ENCODE measurements at places on chromosomes 2 and 18. TPM values are rescaled to one million over a fixed set of nuclear protein-coding genes. Genes with fewer than 3 reads are reported as not detected.
A peak's percentile ranks its signal among the peaks of the same experiment; 100 is the strongest.

The BOLL gene
- not detected for total RNA-seq

The NDC80 gene
- 5.6 TPM for total RNA-seq

DNA sequence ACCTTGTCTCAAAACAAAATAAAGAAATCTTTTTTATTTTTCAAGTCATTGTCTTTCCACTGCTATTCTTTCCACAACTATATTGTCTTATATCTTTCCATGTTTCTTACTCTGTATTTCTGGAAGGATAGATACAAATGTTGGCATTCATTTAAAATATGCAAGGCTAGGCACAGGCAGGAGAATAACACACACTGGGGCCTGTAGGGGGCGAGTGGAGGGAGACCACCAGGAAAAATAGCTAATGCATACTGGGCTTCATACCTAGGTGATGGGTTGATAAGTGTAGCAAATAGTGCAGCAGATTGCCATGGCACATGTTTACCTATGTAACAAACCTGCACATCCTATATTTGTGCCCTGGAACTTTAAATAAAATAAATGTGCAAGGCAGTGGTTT, 9.6 kb downstream of the MRPL30 start:
- DNase-seq = no peak

DNA sequence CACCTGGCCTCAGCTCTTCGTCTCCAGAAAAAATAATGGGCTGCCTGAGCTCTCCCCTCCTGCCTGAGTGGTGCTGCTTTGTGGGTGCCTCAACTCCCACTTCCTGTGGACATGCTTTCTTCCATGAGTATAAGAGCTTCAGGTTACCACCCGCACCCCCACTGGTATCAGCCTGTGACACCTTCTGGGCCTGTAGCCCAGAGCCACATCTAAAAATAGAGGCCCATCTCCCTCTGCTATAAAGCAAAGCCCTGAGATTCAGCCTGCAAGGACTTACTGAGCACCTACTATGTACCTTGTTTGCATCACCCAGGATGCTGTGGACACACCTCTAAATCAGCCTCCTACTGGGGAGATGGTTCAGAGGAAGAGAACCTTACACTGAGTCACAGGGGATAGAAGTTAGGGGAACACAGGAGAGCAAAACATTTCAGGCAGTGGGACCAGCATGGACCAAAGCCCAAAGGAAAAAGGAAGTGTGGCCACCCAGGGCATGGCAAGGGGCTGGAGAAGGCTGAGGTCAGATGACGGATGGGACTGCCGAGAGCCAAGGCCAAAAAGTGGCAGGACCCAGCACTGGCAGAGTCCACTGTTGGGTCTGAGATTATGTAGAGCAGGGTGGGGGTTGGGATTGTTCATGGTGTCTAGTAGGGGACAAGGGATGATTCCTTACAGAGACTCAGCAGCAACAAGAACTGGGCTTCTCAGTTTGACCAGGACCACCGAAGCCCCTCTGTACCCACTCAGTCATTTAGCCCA, 123.7 kb upstream of the PPP1CB start:
- DNase-seq = no peak

GRCh38 chr18:37393221-37393827, 172.3 kb downstream of the CELF4 start:
- no peak for DNase-seq

The HMSD gene
- total RNA-seq = 0.10 TPM

DNA sequence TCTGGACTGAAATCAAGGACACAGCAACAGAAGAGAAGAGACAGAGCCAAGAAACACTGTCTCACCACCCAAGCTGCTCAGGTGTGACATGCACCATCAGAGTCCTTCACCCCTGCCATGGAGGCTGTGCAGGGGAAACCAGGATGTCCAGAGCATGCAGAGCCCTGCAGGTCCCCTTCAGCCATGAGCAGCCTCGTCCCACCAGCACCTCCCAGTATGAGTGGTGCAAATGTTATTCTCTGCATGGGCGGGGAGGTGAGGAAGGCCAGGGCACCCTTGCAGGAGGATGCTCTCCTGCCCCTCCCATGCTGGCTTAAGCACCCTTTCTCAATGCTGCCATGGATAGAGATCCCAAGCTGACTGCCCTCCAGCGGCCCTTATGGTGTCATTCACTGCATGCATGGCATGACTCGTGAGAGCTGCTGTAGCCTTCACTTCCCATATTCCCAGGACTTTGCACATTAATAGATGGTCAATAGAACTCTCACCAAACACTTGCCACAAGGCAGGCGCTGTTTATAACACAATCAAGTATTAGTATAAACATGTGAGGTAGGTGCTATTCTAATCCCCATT, 171.0 kb downstream of the ANAPC1 start:
- no peak for DNase-seq

The ALLC gene
- total RNA-seq = not detected

GRCh38 chr2:68940369-68940768, 12.3 kb downstream of the GKN2 start:
- DNase-seq = no peak

The ICA1L gene
- 8.2 TPM for total RNA-seq

GRCh38 chr2:24461685-24462084, 29.4 kb upstream of the NCOA1 start:
- no peak for DNase-seq

The SERPINB3 gene
- 0.17 TPM for total RNA-seq

DNA sequence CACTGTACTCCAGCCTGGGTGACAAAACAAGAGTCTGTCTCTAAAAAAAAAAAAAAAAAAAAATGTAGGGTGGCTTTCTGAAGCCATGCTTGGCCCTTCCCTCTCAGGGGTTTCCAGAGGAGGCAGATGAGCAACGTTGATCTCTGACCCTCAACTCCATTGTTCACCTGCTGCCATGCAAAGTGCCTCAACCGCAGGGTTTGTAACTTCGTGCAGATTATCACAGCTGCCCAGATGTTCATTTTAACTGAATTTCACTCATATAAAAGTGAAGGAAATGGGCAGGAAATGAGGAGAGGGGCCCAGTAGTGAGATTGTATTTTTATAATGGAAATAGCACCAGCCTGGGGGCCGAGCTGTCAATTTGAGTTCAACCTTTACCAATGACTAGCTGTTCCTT, 14.9 kb upstream of the B3GNT2 start:
- no peak for DNase-seq

The ABCB11 gene
- total RNA-seq = 9.2 TPM

- no peak for DNase-seq
Observed at GRCh38 chr2:227889336-227889735, 17.9 kb downstream of the DAW1 start.

GRCh38 chr2:219423652-219424377, 5.6 kb downstream of the DES start:
- DNase-seq = no peak

DNA sequence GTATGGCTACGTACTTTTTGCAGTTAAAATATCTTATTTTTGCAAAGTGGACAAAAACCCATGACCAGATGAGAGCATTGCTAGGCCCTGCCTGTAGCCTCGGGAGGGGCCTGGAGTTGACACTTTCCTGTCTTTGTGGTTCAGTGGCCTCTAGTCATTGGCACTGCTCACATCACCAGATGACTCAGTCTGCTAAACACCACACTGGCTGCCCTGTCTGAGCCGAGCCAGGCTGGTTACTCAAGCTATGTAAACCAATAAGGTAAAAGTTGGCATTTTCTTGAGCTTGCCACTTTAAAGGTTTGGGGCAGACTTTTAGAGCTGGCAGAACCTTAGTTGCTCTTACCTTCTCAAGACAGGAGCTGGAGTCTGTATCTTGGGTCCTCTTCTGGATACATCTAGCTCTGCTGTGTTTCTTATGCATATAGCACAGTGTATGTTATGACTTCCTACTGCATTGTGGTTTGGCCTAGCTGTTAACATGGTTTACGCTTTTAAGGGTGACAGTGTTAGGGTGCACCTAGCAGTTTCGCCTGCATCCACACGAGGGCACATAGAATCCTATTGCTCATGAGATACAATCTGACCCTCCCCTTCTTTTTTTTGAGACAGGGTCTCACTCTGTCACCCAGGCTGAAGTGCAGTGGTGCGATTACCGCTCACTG, 76.4 kb downstream of the AP1S3 start:
- DNase-seq = peak; percentile 64

- no peak for DNase-seq
Observed at GRCh38 chr18:53360501-53361443, 863.7 kb downstream of the MBD2 start.

- DNase-seq = no peak
Observed at GRCh38 chr2:64617631-64618151, 36.0 kb downstream of the SERTAD2 start.

GRCh38 chr2:37568565-37568964, 102.9 kb downstream of the CDC42EP3 start:
- DNase-seq = no peak

GRCh38 chr2:96839293-96839874, 4.4 kb downstream of the ANKRD23 start:
- no peak for DNase-seq

- DNase-seq = no peak
Observed at GRCh38 chr2:128346291-128347170, 27.9 kb upstream of the HS6ST1 start.

GRCh38 chr2:128388499-128388941, 69.9 kb upstream of the HS6ST1 start:
- DNase-seq = peak; percentile 48

The GAL3ST2 gene
- total RNA-seq = 0.20 TPM

The LYG2 gene
- total RNA-seq = not detected

The UGT1A10 gene
- not detected for total RNA-seq

The CFAP65 gene
- total RNA-seq = 0.12 TPM

The C1QL2 gene
- total RNA-seq = 4.9 TPM

GRCh38 chr18:59560556-59560955, 136.7 kb downstream of the CCBE1 start:
- DNase-seq = no peak

- no peak for DNase-seq
Observed at GRCh38 chr2:133972786-133973185, 281.1 kb upstream of the MGAT5 start.
